ENCODE measurements at places on chromosomes 2 and 18. TPM values are rescaled to one million over a fixed set of nuclear protein-coding genes. Genes with fewer than 3 reads are reported as not detected.

Gene CNDP1
- total RNA-seq = not detected

Gene MFF
- 114 TPM for total RNA-seq

Gene PRSS56
- 0.28 TPM for total RNA-seq

GRCh38 chr2:105842555-105842954 lies 97.8 kb downstream of the NCK2 start:
- no peaks in the 10 kb centered on the region for H3K27me3 ChIP-seq
- DNase-seq = no peak
- no peak overlapping the region for H3K4me3 ChIP-seq
- H3K4me1 ChIP-seq = no peaks in the 10 kb centered on the region
- no peak overlapping the region for H3K27ac ChIP-seq

DNA sequence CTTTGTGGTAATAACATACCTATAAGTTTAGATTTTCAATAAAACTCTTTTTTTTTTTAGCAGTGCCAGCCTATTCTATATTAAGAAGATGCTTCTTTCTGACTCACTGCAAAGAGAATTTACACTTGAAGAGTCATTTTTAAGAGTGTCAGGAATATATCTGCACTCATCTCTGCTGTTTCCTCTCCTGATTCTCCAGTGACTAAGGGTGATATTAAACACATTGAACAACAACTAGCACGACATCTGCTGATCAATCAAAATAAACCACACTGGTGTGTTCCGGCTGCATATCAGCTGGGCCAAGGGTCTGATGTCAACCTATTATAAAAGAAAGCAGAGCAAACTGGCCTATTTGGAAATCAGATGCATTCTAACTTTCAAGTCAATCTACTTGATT lies 15.0 kb downstream of the RAB27B start:
- no peaks in the 10 kb centered on the region for H3K27me3 ChIP-seq
- DNase-seq = no peak
- H3K27ac ChIP-seq = no peak overlapping the region
- H3K4me3 ChIP-seq = no peak overlapping the region
- no peaks in the 10 kb centered on the region for H3K4me1 ChIP-seq

DNA sequence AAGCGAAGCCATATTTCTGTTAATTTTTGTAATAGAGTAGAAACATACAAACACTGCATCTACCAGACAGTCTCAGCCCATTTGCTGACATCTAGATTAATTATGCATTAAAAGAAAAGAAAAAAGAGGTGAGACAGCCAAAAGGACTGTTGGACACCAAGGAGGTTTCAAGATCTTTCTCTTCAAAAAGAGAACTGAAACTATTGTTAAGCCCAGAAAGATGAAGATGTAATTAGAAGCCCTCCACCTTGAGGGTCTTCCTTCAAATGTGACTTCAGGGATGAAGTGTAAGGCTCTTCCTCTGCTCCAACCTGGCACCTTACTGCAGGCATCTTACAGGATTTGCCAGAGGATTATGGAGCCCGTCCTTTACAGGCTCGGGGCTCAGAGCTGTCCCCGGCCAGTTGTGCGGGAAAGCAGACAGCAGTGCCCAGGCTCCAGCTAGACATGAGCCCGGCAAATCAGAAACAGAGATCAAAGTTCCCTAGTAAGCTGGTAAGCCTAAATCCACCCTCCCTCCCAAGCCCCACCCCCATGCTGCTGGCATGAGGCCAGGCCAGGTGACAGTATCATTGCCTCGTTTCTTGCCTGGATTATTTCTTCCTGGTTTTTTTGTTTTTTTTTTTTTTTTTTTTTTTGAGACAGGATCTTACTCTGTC lies 38.9 kb downstream of the ADI1 start:
- H3K4me3 ChIP-seq = no peak overlapping the region
- H3K4me1 ChIP-seq = no peaks in the 10 kb centered on the region
- H3K27ac ChIP-seq = no peak overlapping the region
- no peak for DNase-seq
- no peaks in the 10 kb centered on the region for H3K27me3 ChIP-seq
- H3K36me3 ChIP-seq = peaks cover 18% of the 10 kb centered on the region

DNA sequence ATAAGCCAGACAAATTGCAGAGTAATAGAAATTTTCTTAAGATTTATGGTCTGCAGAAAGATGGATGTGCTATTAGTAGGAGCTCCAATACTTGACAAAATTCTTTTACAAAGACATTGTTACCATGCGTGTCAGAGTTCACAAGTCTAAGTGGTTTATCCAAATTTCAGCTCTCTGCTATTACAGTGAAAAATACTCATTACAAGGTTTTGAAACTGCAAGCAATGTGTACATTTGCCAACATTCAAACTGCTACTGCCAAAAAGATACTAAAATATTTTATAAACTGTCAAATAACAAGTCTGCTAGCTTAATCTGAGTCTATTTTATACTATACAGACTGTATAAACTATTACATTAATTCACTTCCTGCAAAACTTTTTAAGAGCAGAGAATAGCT lies 1341.5 kb upstream of the ACVR2A start:
- no peaks in the 10 kb centered on the region for H3K36me3 ChIP-seq
- DNase-seq = no peak
- no peak overlapping the region for H3K4me3 ChIP-seq
- H3K27me3 ChIP-seq = no peaks in the 10 kb centered on the region
- no peaks in the 10 kb centered on the region for H3K4me1 ChIP-seq

DNA sequence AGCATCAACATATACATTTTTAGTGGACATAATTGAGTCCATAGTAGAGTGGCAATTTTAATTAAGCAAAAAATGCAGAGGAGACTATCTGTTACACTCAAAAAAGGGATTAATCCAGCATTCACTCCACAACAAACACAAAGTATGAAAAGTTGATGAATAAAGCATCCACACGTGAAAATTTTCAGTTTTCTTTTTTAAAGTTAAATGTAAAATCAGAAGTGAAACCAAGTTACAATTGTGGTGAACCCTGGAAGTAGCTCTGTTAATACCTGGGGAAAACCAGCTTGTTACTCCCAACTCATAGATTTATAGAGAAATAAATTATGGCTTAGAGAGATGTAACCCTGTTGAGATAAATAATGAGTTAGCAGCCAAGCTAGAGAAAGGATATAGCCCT lies 807.8 kb downstream of the TRIB2 start:
- H3K36me3 ChIP-seq = no peaks in the 10 kb centered on the region
- no peak overlapping the region for H3K27ac ChIP-seq
- no peaks in the 10 kb centered on the region for H3K4me1 ChIP-seq
- no peaks in the 10 kb centered on the region for H3K27me3 ChIP-seq
- H3K4me3 ChIP-seq = no peak overlapping the region

GRCh38 chr18:48826271-48826670 lies 124.5 kb downstream of the SMAD7 start:
- H3K4me1 ChIP-seq = peaks cover 43% of the 10 kb centered on the region
- peak overlapping the region; percentile 81 for H3K27ac ChIP-seq
- DNase-seq = peak; percentile 10
- no peaks in the 10 kb centered on the region for H3K36me3 ChIP-seq

Measured in adrenal gland (tissue), 19 donors.